ENCODE measurements at places on chromosomes 12 and 14.

DNA sequence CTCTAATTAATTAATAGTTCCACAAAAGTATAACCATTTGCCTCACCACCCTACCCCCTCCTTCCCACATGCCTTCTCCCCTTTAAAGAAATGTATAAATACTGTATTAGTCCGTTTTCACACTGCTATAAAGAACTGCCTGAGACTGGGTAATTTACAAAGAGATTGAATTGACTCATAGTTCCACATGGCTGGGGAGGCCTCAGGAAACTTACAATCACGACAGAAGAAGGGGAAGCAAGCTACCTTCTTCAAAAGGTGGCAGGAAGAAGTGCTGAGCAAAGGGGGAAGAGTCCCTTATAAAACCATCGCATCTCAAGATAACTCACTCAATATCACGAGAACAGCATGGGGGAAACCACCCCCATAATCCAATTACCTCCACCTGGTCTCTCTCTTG, 8.2 kb upstream of the RESF1 start:
- no peak for DNase-seq

- DNase-seq = no peak
These were observed 298.9 kb downstream of the ITPR2 start for GRCh38 chr12:26534071-26534470.

DNA sequence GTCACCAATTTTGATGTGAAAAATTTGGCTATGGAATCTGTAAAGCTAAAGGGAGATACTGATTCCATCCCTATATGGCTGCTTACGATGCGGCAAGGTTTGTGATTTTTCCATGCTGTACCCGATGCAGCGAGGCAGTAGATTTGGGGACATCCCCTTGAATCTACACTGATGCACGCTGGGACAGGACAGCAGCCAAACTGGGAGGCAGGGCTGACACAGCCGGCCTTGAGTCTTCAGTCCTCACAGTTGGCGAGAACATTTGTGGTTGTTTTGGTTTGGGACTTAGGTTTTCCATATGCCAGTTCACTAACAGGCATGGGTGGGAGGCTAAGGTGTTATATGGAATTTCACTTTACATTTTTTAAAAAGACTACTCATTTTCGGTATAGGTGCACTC, 3.8 kb downstream of the GALNT16 start:
- DNase-seq = no peak

- no peak for DNase-seq
These were observed 720.9 kb downstream of the FSCB start for GRCh38 chr14:43786066-43786762.

DNA sequence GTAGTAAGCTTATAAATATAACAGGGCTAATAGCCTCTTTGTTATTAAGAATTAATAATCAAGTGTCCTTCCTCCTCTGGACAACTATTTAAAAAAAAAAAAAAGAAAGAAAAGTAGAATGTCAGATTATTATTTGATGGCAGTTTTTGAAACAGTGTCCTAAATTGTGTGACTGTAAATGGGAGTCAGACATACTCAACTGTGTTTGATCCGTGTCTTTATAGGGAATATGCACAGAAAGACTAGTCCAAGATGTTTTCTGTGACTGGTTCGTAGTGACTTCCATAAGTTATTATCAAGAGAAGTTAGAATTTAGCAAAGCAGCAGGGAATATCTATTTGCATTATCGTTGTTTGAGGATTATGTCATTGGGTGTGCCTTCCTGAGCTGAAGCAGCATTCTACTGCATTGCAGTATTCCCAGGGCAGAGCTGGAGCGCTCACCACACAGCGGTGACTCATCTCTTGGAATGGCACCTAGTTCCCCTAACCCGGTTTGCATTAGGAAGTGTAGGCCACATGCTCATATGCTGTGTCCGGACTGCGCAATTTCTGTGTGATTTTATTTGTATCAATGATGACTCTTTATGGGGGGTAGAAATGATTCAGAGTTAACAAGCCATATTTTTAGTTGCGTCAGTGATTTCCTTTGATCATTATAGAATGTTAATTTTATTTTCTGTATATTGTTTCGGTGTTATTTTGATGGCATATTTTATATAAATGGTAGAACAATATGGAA, 7.9 kb downstream of the DYNC1H1 start:
- DNase-seq = no peak

DNA sequence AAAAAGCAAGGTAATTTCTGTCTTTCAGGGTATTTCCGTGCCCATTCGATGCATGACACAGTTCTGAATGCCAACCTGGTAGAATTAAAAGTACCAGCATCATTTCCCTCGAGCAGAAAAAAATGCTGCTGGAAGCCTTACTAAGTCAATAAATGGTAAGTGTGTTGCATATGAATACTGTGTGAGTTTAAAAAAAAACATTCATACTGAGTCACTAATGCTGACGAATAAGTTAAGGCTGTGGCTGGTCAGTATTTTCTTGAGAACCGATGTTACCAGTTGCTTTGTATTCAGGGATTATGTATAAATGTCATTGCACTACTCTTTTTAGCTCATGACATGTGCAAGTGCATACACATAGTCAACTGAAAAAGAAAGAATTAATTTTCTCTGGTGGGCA, 710.2 kb downstream of the TRHDE start:
- no peak for DNase-seq

DNA sequence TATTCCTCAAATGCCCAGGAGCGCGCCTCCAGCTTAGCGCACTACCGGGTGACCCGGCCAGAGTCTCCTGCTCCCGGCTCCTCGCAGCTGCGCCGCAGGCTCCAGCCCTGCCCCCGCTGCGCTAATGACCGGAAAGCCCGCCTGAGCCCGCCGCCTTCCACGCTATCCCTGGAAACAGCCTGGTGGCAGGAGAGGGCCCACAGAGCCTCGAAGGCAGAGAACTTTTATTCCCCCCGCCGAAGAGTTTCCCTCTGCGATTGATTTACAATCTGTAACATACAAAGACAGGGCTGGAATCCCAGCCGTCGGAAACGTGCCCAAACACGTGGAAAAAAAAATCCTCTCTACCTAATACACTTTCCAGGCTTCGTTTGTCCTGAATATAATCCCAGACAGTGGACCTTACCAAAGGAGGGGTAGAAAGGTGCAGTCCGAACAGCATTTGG, 1.5 kb downstream of the COL2A1 start:
- DNase-seq = no peak

DNA sequence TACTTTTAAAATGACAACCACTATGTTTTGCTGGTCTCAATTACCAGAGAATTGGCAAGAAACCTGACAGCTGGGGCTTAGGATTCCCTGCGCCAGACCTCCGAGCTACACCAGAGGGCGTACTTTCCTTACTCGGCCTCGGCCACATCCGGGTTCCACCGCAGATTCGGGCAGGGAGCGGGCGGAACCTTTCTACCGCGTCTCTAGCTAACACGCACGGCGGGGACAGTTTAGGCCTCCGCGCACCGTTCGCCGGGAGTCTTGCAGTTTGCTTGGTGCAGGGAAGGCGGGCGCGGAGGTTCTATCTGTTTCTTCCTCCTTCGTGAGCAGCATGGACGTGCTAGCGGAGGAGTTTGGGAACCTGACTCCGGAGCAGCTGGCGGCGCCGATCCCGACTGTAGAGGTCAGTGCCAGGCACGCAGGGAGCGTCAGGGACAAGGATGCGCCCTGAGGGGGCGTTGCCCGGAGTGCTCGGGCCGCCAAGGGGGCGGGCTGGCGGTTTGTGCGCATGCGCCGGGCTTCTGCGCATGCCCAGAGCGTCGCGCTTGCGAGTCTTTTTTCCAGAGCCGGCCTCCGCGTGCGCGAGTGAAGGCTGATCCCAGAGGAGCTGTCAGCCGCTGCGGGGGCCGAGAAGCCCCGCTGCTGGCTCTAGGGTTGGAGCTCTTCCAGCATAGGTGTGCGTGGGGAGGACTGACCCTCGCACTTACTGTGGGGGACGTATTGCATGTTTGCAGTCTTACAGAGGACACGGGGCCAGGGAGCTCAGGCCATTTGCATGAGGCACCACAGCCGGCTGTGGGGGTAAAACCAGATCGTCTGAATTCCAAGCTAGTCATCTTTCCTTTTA, at the start of gene POLR3B:
Gene POLR3B (plus strand): TSS at position 200 of the 847 bp plus-strand sequence. CDS start 132 bp downstream, at position 332.
- peak; percentile 95 for DNase-seq

DNA sequence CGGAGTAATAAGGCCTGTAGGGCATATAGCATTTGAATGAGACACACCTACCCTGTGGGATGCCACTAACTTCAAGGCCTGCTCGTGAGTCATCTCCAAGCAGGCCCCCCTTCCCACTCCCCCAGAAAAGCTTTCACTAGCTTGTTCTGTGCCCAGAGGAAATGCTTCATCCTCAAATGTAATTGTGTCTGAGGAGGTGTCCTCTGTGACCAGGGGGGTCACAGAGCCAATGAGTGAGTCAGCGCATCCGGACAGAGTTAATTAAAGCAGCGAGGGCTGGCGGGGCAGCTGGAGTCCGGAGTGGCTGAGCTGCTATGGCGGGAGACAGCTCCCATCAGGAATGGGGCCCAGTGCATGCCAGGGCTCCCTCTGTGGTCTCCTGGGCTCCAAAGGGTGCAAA, 27.0 kb upstream of the ESRRB start:
- DNase-seq = no peak

DNA sequence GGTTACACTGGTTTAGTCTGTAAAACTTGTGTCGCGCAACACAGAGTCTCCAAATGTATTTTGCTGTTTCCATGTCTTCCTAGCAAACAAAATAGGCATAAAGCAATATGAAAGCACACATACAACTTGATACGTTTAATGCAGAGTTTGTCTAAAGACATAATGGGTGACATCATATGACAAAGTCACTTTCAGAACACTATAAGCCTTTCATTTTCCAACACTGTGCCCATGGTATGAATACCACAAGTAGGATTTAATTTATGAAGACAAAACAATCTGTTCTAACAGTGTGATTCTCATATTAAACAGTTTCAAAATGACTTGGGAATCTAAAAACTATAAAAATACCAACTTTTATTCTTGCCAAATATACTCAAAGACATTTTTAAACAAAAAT, 58.4 kb downstream of the PTPN21 start:
- no peak for DNase-seq

DNA sequence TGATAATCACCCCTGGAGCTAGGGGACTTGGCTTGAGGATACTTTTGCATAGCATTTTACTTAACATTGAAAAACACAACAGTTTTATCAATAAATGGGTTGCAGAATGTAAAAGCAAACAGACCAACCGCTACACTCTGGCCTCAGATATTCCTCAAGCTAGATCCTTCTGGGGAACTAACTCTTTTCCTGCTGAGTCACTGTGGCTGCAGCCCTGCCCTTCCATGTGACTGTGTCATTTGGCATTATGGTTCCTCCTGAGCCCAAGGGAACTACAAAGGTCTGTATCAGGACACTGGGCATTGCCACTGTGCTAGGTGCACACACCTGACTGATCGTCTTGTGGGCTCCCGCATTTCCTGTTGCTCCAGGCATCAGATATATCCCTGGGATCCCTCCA, 56.6 kb downstream of the TTC9 start:
- DNase-seq = no peak

DNA sequence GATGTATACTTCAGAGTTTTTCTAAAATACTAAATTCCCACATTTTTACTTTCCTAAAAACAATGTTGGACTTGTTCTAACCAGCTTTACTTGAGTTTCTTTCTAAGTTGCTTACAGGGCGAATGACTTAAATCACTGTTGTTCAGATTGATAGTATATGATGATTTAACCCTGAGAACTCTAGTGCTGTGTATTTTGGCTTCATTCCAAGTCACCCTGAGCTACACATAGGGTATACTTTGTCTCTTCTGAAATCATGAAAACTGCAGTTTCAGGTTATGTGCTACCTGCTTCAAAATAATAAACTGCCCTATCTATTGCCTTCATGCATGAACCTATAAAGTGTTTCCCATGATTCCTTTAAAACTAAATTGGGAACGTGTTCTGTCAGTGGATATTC, 162.5 kb upstream of the PDE3A start:
- DNase-seq = no peak

- no peak for DNase-seq
These were observed 10.0 kb upstream of the SNRPF start for GRCh38 chr12:95848575-95849388.

GRCh38 chr14:49767571-49768300, at the start of gene KLHDC2:
Gene KLHDC2 (plus strand): TSS chr14:49768153. CDS start chr14:49768469, 316 bp downstream.
- DNase-seq = peak; percentile 89

DNA sequence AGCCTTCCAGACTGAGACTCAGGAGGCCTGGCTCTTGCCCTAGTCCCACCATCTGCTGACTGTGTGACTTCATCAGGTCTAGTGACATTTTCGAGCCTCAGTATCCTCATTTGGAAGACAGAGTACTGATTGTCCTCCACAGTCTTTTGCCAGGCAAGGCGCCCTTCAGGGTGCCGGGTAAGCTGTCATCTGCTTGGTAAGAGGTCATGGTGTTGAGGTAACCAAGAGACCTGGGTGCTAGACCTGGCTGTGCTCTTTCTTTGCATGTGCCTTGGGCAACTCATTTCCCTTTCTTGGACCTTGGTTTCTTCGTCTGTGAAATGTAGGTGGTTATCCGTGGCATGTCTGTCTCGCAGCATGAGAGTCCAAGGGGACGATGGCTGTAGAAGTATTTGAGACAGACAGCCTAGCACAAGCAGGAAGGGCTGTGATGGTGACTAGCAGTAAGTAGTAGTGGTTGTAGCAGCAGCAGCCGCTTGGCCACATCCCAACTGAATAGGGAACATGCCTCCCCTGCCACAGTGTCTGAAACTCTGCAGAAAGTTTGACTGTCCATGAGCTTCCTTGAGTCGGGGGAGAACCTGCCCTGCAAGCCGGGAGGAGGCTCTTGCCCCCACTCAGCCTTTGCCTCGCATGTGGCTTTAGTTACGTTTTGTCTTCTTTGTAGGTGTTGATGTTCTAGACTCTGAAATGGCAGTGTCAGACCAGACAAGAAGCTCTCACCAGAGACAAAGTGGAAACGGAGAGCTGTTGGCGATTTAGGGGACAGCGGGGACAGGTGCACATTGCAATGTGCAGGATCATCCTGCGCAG, 40.3 kb downstream of the EVL start:
- no peak for DNase-seq

- DNase-seq = peak; percentile 33
These were observed 48.6 kb downstream of the PCNX1 start for GRCh38 chr14:70955543-70956480.

GRCh38 chr14:20668969-20669368, 15.4 kb upstream of the RNASE4 start:
- DNase-seq = no peak

GRCh38 chr12:795305-795704, 42.9 kb downstream of the WNK1 start:
- DNase-seq = peak; percentile 64

GRCh38 chr14:101150039-101150610, 246.6 kb upstream of the RTL1 start:
- no peak for DNase-seq

DNA sequence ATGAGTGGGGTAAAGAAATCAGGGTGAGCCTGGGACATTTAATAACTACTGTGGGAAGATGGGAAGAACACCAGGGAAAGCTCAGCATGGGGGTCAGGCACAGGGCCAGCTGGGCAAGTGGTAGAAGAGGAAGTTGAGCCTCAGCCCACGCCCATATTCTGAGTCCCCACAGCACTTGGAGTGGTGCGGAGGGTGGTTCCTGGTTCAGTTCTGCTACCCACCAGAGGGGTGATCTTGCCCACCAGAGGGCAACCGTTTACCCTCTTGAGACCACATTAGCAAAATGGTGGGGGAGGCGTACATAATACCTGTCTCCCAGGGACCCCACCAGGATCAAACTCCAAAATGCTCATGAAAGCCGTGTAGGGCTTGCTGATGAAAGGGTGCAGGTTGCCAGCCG, 16.8 kb upstream of the ANKRD33 start:
- DNase-seq = no peak

Measured in stimulated activated CD4-positive, alpha-beta T cell treated with anti-CD3 and anti-CD28 coated beads, Interleukin-4, amount 100 ng/mL, for 1 hour (primary cell).